ENCODE measurements at places on chromosomes 16 and 17. TPM values are rescaled to one million over a fixed set of nuclear protein-coding genes. Genes with fewer than 3 reads are reported as not detected.

The CRISPLD2 gene
- polyA plus RNA-seq: 6.2 TPM

The KIF18B gene
- polyA plus RNA-seq: 8.8 TPM

DNA sequence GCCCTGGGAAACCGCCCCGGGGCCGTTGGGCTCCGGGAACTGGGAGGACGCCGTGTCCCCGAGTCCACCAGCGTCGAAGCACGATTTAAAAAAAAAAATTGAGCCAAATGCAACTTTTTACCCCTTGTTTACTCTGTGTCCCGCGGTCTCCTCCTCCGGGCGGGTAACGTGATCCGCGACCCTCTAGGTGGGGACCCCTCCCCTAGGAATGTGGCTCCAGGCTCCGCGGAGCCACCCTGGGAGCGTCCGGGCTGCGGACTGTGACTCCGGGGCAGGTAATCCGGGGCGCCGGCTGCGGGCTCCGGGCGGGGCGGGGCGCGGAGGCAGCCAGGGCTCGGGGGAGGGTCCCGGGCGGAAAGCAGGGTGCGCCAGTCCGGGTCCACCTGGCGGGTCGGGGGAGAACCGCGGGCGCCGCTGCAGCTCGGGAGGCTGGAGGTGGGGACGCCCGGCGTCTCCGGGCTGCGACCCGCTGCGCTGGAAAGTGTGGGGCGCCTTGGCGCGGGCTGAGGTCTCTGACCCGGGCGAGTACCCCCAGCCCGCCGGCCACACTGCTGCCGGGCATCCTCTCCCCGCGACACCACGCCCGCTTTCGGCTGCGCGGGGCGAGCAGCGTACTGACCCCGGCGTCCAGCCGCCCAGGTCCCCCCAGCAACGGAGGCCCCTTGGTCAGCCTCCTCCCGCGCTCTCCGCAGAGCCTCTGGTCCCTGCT is 852 bp upstream of the HELZ start:
- DNase-seq: no peak

GRCh38 chr17:14321476-14321949 is 20.6 kb downstream of the HS3ST3B1 start:
- DNase-seq: no peak

DNA sequence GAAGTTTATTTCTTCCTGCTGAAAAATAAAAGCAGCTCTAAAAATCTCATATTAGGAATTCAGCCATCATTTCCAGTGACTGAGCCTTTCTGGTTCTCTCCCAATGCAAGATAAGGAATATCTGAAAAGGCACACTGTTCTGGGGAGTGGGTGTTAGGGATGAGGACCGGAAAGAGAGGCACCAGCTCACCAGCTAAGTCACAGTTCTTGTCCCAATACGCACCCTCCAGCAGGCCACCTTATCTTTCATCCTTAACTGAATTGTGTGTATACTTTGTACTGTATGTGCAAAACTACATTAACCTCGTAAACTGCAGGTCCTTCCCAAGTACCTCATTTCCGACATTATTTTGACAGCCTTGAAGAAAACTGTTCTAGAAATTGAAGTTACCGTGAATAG is 11.0 kb downstream of the AMFR start:
- DNase-seq: no peak

- no peak for DNase-seq
Measured at GRCh38 chr16:73526011-73526804, 478.3 kb upstream of the ZFHX3 start.

GRCh38 chr17:46194393-46195216 is 1.4 kb upstream of the KANSL1 start:
- DNase-seq: peak; percentile 39
